SK-N-DZ (cell line): ENCODE measurements at places on chromosomes 12 and 14.

GRCh38 chr12:113833422-113833821, 132.7 kb downstream of the RBM19 start:
- DNase-seq, result no peak

- no peak for DNase-seq
Observed at GRCh38 chr12:108640802-108641445, 7.2 kb upstream of the SELPLG start.

- DNase-seq, result no peak
Observed at GRCh38 chr14:73749706-73750530, 35.7 kb upstream of the PNMA1 start.

- no peak for DNase-seq
Observed at GRCh38 chr12:55891310-55891709, 36.4 kb downstream of the PYM1 start.

DNA sequence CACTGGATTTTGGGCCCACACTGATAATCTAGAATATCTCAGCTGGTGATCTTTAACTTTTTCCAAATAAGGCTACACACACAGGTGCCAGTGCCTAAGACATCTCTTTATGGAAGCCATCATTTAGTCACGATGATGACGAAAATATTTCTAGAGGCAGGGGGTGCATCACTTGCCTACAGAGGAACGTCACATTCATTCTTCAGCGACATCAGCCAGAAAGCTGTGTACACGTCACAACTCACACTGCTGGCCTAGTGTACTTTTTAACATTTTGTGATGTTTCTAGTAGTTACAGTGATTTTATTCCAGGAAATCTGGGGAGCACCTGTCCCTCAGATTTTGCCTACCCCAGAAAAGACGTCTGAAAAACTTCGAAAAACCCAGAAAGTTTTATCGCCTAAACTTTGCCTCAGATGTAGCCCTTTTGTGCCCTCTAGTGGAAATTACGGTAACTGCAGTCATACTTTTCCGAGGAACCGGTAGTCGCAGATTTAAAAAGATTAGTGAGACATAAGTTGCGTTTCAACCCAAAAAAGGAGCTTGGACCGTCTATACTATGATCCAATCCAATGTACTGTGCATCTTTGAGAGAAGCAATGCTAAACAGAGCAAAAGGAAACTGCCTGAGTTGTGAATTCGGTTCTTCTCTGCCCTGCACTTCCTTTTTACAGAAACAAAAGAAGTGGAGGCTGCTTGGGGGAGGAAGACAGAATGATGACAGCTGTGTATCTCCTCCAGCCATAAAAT, 64.3 kb upstream of the STON2 start:
- DNase-seq, result peak; percentile 57

DNA sequence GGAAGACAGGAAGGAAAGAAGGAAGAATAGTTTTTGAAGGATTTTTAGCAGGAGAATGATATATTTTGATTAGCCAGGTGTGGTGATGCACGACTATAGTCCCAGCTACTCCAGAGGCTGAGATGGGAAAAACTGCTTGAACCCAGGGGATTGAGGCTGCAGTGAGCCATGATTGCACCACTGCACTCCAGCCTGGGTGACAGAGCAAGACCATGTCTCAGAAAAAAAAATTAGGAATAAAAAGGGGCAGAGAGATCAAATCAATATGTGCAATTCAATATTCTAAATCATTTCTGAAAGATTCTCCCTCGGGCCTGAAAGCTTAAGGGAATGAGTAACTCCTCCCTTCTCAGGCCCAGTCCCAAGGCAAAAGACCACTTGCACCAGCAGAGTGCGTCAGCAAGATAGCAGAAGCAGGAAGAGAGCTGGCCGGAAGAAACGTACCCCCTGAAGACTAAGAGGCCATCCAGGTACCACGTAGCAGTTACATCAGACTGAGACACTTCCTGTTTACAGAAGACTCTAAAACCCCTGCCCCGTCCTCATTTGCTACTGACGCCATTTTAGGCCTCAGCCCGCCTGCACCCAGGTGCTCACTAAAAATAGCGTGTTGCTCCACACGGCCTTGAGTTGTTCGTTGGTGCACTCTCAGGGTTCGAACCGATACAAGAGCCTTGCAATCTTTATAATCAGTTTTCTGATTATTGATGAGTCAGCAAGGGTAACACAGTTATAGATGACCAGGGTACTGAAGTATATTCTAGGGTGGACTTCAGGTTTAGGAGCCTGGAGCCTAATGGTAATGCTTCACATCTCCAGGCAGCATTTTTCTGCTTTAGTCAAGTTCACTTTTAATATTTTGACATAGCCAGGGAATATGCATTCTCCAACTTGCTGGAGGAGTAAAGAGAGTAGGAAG, 57.7 kb upstream of the CSRP2 start:
- DNase-seq, result no peak

DNA sequence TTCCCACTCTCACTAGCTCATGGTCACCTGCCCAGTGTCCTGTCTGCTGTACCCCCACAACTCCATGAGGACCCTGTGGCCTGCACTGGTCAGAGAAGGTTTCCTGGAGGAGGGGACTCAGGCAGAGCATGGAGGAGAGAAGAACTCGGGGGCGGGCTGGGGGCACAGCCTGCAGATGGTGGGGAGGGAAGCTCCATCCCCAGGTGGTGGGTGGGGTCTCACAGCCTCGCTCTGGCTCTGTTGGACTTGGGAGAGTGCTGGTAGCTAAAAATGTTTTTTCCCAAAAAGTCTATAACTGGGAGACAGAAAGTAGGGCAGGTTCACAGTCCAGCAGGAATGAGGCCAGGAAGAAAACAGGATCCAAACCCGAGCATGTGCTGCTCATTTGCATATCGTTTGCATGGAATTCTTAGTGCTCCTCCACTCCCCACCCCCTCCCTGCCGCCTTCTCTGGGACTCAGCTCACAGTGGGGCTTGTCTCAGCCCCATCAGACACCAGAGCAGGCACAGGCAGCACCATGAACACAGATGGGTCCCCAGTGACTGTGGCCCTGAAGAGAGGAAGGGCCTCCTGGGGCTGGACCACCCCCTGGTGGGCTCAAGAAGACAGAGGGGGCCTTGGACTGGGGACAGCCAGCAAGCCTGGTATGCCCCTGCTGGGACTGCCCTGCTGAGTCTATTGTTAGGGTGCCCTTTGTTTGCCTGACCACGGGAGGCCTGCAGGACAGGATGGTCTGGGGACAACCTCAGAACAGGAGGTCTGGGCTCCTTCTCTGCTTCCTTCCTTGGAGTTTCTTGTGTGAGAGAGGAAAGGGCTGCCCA, 67.0 kb upstream of the SFSWAP start:
- peak; percentile 28 for DNase-seq

DNA sequence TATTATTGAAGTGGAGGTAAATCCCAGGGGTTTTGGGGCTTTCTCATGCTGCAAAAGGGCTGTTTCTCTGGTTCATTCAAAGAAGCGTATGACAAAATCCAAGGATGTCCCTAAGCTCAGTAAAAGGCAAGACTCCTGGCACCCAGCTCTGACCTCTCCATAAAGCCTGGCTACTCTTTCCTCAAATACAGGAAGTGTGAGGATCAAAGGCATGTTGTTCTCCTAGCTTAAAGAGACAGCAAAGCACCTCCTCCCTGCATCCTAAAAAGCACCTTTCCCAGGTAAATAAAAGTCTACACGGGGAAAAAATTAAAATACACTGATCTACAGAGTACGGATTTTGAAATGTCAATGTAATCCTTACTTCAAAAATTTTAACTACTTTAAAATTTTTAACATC, 118.6 kb downstream of the LMNTD1 start:
- DNase-seq, result no peak

- no peak for DNase-seq
Observed at GRCh38 chr14:75363130-75363529, 64.7 kb upstream of the JDP2 start.

DNA sequence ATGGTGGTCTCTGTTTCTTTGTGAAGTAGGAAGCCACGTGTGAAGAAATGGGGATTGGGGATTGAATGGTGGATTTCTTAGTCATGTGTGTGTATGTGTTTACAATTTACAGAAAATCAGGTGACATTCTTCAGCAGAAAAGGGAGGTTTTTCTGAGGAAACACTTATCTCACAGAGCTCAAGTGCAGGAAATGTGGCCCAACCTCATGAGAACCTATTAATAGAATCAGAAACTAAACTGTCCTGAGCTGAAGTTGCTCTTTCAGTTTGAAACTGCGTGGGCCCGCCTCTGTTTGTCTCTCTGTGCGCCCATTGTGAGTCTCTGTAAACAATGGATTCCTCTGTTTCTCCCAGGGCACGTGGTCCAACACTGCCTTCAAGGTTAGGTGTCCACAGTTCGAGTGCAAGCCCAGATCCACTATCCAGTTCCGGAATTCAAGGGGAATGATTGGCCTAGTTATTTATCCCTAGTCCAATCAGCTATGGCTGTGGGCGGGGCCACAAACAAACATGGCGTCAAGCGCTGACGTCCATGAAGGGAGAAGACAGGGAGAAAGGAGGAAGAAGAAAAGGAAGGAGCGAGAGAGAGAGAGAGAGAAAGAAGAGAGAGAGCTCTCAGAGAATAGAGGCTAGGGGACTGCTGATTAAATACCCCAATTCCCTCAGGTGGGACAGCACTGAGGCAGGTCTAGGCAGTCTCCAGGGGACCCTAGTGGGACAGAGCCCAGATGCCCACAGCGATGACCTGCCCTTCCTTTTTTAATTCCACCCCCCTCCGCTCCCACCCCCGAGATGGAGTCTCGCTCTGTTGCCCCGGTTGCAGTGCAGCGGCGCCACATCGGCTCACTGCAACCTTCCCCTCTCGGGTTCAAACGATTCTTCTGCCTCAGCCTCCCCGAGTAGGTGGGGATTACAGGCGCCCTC, 31.4 kb upstream of the C12orf76 start:
- no peak for DNase-seq

- DNase-seq, result no peak
Observed at GRCh38 chr12:67589078-67589477, 59.5 kb upstream of the DYRK2 start.

GRCh38 chr14:88025313-88025712, 20.4 kb downstream of the GPR65 start:
- no peak for DNase-seq

- peak; percentile 37 for DNase-seq
Observed at GRCh38 chr14:35333797-35334743, 41.9 kb downstream of the PSMA6 start.

GRCh38 chr14:83548061-83548839, 1981.7 kb upstream of the FLRT2 start:
- DNase-seq, result no peak

- DNase-seq, result no peak
Observed at GRCh38 chr14:74938531-74939495, 15.8 kb upstream of the RPS6KL1 start.

- DNase-seq, result no peak
Observed at GRCh38 chr14:31785574-31785973, 224.4 kb downstream of the NUBPL start.

GRCh38 chr12:57810450-57810849, 8.1 kb downstream of the AVIL start:
- no peak for DNase-seq

GRCh38 chr14:29724991-29725390, 202.7 kb downstream of the PRKD1 start:
- DNase-seq, result no peak

DNA sequence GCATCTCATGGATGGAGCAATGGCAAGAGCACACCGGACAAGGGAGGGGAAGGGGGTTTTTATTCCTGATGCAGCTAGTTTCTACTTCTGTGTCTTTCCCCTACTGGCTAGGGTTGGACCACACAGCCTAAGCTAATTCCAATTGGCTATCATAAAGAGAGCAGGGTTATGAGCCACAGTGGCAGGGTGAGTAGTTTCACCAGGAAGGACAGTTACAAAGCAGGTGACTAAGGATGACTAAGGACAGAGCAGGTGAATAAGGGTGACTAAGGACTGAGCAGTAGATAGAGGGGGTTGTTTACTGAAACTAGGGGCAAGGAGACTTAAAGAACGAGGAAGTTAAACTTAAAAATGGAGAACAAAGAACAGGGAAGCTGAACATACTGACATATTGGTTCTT, 321.4 kb upstream of the SEL1L start:
- DNase-seq, result no peak

- DNase-seq, result no peak
Observed at GRCh38 chr12:95509300-95509699, 35.3 kb downstream of the METAP2 start.

GRCh38 chr14:92586963-92587699, 73.5 kb downstream of the RIN3 start:
- DNase-seq, result no peak
